Inflammatory macrophage (primary cell): ENCODE measurements at places on chromosomes 4 and X.

DNA sequence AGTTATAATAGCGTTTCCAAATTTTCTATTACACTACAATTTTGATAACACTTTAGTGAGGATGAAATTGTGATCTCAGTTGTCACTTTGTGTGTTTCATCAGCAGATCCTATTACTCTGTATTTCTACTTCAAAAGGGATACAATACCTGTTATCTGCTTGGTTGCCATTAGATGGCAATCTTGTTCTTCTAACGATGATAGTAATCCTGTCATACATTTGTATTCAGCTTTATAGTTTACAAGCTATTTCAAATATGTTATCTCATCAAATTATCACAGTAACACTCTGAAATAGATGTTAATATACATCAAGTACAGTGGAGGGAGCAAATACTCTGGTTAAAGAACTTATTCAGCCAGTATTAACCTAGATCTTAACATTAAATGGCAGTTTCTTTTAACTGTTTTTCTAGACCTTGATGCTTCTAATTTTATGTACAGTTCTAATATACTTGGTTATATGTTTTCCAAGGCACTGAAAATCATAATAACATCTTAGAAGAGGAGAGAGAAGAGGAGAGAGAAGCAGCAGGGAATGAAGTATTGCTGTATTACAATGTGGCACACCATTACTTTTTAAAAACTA is 292.0 kb downstream of the CCSER1 start:
- DNase-seq: peak; percentile 42

GRCh38 chr4:75007891-75008290 is 75.0 kb downstream of the PARM1 start:
- DNase-seq: no peak

DNA sequence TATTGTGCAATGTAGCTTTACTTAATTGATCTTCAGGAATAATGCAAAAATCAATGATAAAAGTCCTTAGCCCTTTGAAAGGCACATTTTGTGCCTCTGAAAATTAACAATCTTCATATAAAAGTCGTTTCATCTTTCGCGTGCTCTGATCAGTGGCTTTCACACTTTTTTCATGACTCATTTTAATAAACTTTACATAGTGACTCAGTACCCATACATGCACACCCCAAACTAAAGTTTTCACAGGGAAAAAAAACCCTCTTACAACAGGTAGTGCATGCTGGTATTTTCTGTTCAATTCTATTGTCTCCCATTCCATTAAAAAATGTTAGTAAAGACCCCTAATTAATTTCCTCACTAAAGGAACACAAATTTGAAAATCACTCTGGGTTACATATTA is 21.5 kb downstream of the RWDD4 start:
- DNase-seq: no peak

GRCh38 chr4:24453951-24454350 is 130.4 kb downstream of the DHX15 start:
- DNase-seq: no peak

- DNase-seq: no peak
Measured at GRCh38 chrX:10677490-10677889, 57.1 kb upstream of the MID1 start.

DNA sequence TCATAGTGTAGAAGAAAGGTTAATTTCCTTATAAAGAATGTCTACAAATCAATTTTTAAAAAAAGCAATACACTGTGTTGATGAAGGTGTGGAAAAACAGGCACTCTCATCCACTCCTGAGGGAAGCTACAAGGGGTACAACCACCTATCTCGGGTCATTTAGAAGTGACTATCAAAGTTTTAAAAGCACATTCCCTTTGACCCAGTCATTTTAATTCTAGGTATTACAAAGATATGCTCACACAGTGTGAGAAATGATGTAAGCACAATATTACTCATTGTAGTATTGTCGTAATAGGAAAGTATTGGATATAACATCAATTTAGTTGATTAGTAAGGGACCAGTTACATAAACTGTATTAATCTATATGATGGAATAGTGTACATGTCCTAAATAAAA is 7.4 kb upstream of the HCCS start:
- no peak for DNase-seq

- DNase-seq: no peak
Measured at GRCh38 chrX:154367474-154368308, 6.7 kb downstream of the FLNA start.

DNA sequence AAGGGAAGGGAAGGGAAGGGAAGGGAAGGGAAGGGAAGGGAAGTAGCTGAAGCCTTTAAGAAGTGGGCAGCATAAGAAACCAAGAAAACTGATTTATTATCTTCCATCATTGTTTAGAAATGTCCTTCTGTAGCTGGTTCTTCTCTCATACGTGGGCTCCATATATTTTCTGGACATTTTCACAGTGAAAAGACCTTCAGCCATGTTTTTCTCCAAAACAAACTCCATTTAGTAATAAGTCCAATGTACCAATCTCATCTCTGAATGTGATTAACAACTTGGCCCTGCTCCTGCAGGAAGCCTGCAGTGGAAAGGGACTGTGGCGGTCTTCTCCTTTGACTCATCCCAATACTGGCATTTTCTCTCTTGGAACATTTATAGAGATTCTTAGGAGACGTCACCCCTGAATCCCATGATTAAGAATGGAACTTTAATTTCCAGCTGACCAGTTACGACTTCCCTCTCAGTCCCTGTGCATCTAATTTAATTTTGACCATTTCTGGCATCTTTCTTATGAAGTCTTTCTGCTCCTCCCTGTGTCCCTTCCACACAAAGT is 96.6 kb upstream of the GUCY1A1 start:
- no peak for DNase-seq

GRCh38 chrX:108722561-108722960 is 13.8 kb downstream of the IRS4 start:
- no peak for DNase-seq

DNA sequence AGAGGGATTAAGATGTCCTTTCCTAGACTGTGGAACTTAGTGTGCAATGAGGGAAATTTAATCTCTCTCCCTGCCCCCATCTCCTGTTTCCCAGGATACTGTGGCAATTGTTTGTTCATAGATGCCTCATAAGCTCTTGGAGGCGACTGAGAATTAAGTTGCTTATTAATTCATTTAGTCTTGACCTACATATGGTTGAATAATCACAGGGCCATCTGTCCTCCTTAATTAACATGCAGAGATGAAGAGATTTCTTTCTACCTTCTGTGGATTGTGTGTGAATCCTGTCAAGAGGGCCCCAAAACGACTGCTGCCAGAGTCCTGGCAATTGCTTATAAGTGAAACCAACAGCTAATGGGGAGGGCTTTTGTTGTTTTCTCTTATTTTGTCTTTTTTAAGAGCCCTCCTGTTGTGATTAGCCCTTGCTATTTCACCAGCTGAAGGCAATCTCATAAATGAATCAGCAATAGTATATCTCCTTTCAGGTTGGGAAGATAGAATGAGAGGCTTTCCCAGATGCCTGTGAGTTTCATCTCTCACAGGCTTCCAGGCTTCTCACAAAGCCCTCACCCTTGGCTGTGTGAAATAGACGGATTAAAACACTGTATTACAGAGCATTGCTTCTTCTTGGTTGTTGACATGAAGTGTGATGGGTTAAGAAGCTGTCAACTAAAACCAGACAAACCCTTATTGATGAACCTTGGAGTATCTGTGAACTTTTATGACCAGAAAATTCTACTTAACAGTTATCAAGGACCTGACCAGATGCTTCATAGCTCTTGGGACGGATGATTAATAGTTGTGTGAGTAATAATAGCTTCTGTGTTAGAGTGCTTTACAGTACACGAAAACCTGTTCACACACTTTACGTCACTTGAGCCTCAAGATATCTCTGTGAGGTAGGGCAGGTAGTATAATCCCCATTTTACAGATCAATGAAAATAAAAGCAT is 58.5 kb downstream of the PGRMC2 start:
- no peak for DNase-seq
